Stimulated activated CD4-positive, alpha-beta T cell treated with anti-CD3 and anti-CD28 coated beads, TNF-alpha, amount 100 ng/mL, for 24 hours (primary cell): ENCODE measurements at places on chromosomes 2 and 18.

DNA sequence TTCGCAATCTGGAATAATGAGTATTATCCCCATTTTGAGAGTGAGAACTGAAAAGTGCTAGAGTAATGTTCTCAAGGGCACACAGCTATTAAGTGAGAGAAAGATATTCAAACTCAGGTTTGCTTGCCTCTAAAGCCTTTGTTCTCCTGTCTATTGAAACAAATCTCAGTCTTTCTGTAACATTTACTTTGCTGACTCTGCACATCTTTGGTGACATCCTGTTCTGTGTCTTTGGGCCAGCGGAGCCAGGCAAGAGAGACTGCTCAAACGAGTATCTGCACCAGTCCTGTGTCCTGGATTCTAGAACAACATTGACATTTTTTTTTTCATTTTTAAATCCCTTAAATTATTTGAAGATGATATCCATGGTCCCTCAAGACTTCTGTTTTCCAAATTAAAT, 1539.2 kb upstream of the PIK3C3 start:
- DNase-seq: no peak

- no peak for DNase-seq
These were observed 649.3 kb upstream of the SOX11 start for GRCh38 chr2:5042666-5043440.

- DNase-seq: no peak
These were observed 110.5 kb downstream of the ESCO1 start for GRCh38 chr18:21489919-21490495.

- DNase-seq: no peak
These were observed 56.6 kb downstream of the LCLAT1 start for GRCh38 chr2:30503695-30504052.

GRCh38 chr18:323253-323622, 55.4 kb upstream of the THOC1 start:
- no peak for DNase-seq

DNA sequence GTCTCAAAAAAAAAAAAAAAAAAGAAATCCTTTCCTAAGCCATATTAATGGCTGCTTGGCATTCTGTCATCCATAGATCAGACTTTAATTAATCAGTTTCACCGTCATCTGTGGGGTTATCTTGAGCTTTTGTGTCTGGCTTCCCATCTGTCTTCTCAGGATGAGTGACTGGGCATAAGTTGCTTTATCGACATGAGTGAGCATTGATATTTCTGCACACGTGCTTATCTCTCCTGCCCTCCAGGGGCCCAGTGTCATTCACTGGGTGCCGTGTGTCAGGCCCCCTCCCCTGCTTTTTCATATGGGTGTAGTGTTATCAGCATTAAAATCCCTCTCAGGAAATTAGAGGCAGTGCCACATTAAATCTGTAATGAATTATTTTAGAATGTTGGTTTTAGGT, 65.6 kb downstream of the SH3BP4 start:
- DNase-seq: no peak

DNA sequence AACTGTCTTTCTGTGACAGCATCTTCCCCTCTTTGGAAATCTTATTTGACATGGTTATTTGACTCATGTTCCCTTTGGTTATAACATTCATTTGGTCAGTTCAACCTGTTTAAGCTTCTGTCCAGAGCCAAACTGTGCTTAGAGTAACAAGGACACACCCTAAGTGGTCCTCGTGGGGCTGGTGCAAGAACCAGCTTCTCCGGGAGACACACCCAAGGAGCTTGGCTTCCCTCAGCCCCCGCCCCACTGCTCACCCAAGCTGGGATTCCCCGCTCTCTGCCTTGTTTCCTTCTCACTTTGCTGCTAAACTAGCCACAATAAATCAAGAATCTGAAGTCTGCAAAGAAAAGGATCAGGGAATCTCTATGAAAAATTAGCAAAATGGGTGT, 1.4 kb downstream of the SCYGR3 start:
- DNase-seq: no peak

DNA sequence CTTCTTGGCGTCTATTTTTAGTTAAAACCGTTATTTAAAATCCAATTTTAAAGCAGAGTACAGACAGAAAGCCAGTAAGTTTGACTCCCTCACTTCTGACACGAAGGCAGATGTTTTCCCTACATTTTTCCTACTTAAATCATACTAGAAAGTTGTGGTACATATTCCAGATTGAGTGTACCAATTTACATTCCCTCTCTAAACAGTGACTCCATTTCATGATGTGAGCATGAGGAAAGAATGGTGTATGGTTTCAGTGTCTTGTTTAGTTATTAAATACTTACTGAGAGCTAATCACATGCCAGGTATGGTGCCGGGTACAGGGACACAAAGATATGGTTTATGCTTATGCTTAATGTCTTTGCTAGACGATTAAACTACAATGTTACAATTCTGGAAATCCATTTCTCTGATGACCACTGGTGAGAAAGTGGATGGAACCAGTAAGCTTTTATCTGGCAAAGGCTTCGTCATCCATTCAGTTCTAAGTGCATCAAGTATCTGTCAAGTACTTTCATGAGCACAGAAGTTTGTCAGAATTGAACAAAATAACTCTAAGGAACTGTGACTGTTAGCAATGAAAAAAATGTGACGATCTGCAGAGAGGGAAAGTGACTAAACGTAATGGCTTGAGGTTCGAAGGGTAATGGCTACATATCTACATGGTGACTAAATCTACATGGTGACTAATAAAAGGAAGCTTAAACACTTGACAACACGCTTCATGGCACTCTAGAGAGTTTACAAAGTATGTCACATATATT, 25.7 kb downstream of the MAP4K3 start:
- no peak for DNase-seq

DNA sequence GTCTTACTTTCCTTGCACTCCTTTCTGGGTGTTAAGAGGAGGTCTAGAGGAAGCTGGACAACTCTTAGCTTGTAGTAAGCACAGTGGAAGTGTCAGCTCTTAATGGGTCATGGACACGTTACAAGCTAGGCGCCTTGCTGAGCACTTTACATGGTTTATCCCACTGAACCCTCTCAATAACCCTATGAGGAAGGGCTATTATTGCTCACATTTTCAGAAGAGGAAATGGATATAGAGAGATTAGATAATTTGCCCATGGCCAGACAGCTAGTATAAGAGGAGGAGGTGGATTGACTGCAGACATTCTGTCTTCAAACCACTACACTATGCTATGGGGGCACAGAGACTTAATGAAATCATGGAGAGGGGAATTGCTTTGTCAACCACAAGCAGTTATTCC, 8.3 kb upstream of the IL1RN start:
- no peak for DNase-seq

DNA sequence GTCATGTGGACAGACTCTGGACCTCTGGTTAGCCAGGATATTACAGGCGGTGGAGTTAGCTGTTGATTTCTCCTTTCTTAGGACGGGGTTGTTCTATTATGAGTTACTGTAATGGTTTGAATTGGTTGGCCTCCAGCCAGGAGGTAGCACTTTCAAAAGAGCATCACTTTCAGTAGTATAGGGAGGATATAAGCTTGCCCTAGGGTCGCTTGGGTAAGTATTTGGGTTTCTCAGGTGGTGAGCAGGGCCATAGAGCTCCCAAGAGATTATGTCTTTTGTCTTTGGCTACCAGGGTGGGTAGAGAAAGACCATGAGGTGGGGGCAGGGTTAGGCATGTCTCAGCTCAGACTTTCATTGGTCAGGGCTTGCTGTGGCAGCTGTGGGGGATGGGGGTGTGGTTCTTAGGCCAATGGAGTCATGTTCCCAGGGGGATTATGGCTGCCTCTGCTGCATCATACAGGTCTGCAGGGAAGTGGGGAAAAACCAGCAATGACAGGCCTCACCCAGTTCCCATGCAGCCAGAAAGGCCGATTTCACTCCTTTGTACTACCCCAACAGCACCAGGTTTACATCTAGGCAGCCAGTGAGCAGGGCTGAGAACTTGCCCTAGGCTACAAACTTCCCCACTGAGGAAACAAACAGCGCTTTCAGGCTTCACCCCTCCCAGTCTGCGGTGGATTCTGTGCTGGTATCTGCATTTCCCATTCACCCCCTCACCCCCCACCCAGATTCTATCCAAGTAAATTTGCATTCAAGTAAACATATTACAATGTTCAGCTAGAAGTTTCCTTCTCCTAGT, 89.4 kb upstream of the SLC38A11 start:
- DNase-seq: no peak

- no peak for DNase-seq
These were observed 68.9 kb upstream of the EFEMP1 start for GRCh38 chr2:55992455-55992854.

DNA sequence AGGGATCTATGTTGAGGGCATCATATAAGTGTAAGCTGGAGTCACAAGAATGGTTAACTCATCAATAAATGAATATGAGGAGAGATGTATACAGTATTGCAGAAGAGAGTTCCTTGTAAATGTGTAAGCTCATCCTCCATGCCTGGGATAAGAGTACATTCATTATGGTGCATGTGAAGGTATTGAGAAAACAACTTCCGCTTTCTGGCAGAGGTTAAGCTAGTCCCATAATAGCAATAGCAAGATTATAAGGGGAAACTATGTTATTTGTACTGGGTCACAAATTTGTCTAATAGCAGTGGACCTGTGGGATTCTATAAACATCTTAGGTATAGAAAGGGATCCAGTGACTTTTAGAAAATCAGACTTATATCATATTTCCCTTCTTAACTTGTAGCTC, 44.1 kb downstream of the SCN2A start:
- no peak for DNase-seq

DNA sequence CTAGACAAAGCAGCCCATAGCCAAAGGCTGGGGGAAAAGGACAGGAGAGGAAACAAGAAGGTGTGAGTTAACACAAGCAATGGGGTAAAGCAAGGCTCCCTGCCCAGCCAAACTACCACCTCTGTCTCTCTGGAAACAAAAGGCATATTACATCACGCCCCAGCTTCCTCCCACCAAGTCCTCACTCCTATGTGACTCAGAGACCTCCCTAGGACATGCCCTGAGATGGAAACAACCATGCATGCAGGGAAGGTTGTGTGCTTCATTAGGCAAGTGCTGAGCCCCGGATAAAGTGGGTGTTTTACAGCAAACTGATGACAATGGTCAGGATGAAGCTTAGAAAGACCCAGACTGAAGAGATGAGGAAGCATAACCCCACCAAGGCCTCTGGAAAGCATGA, 9.0 kb upstream of the ATRAID start:
- no peak for DNase-seq

DNA sequence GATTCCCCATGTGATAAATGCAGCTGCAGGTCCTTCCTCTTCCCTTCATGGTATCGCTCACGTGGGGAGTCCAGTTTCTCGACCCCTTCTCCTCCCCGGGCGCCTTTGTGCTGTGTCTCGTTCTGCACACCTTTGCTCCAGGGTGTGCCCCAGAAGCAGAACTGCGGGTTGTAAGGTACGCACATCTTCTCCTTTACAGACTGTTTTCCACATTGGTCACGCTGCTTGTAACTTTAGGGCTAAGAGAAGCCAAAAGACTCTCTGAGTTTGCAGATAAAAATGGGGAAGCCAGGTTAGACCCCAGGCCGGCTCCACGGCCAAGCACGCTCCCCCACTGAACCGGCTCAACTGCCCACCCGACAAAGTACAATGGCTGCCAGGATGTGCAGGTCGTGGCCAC, 45.9 kb upstream of the TFCP2L1 start:
- no peak for DNase-seq

- DNase-seq: no peak
These were observed 46.9 kb upstream of the GREB1L start for GRCh38 chr18:21194871-21195771.

GRCh38 chr2:240395896-240396622, 39.4 kb upstream of the GPC1 start:
- no peak for DNase-seq

GRCh38 chr2:106020032-106020431, 174.1 kb downstream of the UXS1 start:
- no peak for DNase-seq

- no peak for DNase-seq
These were observed 1.5 kb downstream of the SLC39A10 start for GRCh38 chr2:195658541-195658890.

DNA sequence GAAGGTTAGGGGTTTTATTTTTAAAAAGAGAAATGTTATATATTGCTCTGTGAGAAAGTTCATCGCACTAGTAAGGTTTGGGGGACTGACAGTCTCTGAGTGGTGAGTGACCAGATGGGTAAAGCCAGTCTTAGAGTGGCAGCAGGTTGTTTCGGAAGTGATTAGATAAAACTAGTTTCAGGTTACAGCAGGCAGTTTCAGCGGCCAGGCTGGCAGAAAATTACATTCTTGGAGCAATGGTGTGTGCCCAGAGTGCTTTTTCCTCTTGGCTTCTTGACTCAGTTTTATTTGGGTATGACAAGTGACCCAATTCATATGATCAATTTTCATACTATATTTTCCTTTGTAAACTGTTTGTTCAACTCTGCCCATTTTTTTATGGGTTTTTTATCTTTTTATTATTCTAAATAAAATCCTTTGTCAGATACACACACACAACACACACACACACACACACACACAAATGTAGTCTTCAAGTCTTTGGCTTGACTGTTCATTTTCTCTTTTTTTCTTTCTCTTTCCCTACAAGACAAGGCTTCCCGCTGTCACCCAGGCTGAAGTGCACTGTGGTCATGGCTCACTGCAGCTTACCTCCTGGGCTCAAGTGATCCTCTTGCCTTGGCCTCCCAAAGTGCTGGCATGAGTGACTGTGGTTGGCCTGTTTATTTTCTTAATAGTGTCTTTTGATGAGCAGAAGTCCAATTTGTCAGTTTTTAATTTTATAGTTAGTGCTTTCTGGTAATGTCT, 30.9 kb downstream of the RALBP1 start:
- DNase-seq: no peak

DNA sequence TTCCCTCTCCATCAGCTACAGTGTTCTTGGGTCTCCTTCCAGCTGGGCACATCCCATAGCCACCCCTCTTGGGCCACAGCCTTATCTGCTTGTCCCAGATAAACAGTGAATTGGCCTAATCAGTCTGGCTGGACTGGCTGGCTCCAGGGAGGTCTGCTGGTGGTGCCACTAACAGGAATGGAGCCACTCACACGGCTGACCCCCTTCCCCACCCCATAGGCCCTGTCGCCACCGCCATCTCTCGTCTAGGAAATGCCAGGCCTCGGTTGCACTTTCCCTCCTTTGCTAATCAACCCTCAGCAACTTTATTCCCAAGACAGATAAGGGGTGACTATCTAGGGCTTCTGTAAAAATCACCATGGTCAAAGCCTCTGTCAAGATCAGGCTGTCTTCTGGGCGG, 23.0 kb upstream of the TNP1 start:
- DNase-seq: no peak

GRCh38 chr2:151237422-151238025, 24.1 kb downstream of the RBM43 start:
- no peak for DNase-seq

DNA sequence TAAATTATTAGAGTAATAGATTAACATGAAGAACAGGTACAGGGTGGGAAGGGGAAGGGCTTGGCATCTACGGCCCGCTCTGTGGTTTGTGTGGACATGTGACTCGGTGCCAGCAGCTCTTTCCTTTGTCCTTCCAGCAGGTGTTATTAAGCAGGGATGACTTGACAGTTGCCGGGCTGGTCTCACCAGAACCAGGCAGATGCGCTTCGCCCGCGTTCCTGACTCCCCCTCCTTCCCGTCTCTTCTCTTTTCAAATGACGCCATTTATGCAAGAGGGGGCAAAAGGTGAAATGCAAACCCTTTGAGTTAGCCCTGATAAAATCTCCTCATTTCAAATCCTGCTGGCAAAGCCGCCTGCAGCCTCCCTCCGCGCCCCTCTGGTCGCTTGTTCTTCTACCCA, 38.9 kb upstream of the MGAT4A start:
- no peak for DNase-seq
